ENCODE measurements at places on chromosomes 3 and 15. TPM values are rescaled to one million over a fixed set of nuclear protein-coding genes. Genes with fewer than 3 reads are reported as not detected.

The CCDC191 gene
- total RNA-seq: 3.2 TPM

The ILDR1 gene
- not detected for total RNA-seq

The STRIT1 gene
- not detected for total RNA-seq

The HHLA2 gene
- not detected for total RNA-seq

- no peak for DNase-seq
Observed at GRCh38 chr15:47788685-47789084, 71.4 kb downstream of the SEMA6D start.

- no peak for DNase-seq
Observed at GRCh38 chr15:98904544-98904943, 103.0 kb downstream of the PGPEP1L start.

GRCh38 chr3:36944012-36944640 is 728 bp downstream of the TRANK1 start:
- no peak for DNase-seq

DNA sequence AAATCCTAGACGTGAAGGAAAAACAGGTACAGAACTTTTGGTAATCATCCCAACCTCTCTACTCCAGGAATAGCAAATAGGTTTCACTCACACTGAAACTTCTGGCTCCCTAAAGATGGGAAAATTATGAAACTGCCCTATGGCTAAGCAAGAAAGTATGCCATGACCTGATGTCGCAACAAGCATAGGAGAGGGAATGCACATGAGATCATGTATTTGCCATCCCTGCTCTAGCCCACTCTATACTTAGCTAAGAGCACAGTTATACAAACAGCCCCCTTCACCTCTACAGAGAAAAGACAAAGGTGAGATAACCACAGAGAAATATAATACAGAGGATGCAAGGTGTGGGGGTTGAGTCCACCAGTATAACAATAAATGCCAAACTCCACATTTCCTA is 102.7 kb downstream of the TBC1D5 start:
- no peak for DNase-seq

- DNase-seq: no peak
Observed at GRCh38 chr15:90138071-90138833, 36.0 kb upstream of the IDH2 start.

DNA sequence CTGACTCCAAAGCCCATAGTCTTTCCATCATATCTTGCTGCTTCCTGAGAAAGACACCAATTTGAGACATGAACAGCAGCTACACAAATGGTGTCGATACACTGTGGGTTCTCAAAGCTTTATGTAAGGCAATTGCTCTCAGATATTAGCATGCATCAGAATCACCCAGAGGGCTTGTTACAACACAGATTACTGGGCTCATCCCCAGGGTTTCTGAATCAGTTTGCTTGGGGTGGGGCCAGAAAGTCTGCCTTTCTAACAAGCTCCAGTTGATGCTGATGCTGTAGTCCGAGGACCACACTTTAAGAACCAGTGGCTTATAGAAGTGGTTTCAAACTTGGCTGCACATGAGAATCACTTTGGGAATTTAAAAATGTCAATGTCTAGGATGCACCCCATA is 86.5 kb downstream of the SEMA6D start:
- no peak for DNase-seq

GRCh38 chr15:75694241-75695182 is 18.1 kb downstream of the CSPG4 start:
- DNase-seq: no peak

- no peak for DNase-seq
Observed at GRCh38 chr3:159189994-159190669, 388.3 kb downstream of the MFSD1 start.

DNA sequence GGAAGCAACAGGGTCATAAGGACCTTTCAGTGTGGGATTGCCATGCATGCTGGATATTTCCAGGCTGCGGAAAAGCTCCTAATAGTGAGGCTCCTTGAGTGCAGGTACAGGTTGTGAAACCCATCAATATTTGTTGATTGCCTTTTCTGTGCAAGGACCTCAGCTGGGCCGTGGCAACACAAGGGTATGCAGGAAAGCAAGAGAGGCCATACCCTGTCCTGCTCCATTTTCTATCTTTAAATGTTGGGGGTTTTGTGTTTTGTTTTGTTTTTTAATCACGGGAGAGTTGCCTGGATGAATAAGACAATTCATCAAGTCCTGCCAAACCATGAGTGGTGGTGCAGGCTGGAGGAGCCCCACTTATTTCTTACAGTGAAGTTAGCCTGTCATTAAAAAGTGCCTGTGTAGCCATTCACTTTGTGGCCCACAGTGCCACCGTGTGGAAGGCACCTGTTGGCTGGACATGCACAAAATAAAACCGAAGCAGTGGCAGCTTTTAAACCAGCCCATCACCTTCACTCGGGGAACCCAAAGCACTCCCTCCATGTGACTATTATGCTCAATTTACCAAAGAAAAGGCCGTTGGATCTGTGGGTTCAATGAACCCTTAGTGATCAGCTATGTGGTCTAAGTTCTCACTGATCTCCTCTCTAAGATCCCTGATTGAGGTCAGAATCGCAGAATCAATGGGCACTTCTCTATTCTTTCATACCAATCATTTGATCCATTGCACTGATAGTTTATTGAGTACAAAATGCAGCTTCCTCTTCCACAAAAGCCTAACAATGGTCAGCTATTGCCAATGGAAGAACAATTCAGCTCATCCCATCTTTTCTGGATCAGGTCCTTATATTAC is 42.2 kb downstream of the CLDN18 start:
- DNase-seq: no peak

DNA sequence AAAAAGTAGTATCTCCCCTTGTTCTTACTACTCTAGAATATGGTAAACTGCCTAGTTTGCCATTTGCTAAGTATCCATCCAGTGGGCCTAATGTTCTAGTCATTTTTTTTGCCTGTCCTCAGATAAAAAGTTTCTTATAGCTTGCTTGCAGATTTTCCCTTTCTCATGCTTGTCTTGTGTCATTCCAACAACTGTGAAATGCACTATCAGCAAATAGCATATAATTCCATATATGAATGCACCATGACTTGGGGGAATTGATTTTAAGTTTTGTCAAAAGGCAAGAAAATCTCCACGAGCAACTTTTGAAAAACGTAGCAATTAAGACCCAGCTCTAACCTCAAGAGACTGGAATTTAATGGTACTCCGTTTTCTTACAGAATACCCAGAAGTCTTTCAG is 286.2 kb upstream of the GPR149 start:
- no peak for DNase-seq

- no peak for DNase-seq
Observed at GRCh38 chr15:69724333-69724732, 271.7 kb downstream of the RPLP1 start.

GRCh38 chr3:52052831-52053306 is 3.5 kb downstream of the DUSP7 start:
- no peak for DNase-seq

GRCh38 chr3:133475245-133476010 is 75.6 kb downstream of the BFSP2 start:
- no peak for DNase-seq

DNA sequence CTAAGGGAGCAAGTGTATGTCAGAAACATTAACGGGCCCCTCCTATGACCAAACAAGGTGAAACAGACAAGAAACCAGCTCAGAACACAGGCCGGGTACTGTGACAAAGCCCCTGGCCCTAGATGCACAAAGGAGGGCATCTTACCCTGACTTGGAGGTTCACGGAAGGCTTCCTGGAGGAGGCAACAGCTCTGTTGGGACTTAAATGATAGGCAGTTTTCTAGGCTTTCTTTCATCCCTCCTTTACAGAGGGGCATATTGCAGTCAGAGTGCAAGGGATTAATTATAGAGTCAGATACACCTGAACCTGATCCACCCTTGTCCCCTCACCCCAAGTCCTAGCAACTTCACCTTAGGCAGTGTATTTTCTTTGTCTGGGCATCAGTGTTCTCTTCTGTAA is 8.4 kb downstream of the EPHB3 start:
- DNase-seq: no peak

DNA sequence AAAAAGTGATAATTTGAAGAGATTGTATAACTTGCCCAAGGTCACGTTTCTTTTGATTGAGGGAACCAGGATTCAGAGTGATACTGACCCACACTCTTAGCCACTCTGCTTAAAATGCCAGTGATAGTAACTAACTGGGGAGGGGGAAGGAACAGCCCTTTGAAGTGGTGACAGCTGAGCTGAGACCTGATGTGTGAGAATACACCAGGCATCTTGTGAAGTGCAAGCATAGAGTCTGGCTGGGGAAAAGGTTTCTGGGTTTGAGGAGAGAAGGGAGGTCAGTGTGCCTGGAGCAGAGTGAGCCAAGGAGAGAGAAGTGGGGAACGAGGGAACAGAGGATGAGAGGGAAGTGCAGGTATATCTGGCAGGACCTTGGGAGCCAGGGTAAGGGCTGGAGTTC is 35.4 kb upstream of the SCAANT1 start:
- no peak for DNase-seq

DNA sequence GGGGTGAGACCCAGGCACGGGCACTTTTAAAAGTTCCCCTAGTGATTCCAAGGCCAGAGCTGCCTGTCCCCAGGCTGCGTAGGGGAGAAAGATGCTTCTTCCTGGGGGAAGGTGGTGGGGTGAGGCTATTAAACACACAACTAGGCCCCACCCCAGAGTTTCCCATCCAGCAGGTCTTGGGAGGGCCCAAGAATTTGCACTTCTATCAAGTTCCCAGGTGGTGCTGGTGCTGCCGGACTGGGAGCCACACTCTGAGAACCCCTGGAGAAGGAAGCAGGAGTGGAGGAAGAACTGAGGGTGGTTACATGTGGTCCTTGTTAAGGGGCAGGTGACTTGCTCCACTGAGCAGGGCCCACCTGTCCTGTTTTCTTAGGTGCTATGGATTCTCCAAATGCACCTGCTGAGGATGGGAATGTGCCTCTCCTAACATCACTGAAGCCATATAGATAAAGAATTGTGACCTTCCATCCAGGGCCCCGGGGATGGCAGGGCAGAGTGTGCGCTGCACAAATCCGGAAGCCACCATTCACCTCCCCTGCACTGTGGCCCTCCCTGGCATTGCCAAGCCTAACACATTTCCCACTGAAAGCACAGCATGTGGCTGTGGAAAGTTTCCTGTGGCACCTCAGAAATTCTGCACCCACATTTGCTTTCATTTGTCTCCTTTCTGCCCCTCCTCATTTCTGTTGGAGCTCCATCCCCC is 111.5 kb upstream of the MEF2A start:
- DNase-seq: no peak

All from chondrocyte (in vitro differentiated cells).